Fibroblast of skin of left biceps (primary cell): ENCODE measurements at places on chromosomes 11 and 22.

DNA sequence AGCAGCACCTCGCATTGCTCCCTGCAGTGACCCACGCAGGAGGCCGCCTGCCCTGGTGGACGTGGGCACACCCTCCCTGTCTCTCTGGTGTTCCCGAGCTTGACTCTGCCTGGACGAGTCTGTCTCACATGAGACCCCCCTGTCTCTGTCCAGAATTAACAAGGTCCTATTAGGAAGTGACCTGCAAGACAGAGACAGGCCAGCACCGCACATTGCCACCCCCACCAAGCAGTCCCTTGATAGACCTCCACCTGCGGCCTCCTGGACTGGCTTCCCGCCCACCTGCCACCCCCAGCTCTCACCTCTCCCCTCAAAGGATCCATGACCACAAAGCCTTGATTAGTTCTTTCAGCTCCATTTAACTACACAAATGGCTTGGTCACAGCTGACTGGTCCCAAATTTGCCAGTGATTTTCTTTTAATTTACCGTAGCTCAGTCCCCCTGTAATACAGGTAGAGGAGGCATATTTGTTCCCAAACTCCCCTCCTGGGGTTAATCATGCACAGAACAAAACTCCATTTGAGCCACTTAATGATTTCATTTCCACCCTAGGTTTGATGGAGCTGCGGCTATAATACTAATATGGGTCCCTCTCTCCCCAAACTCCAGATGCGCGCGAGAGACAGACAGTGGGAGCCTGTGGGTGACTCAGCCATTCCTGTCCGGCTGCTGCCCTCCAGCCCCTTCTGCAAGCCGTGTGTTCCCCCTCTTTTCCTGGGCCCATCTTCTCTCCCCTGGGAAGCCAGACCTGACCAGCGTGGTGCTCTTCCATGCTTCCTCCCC, 11.2 kb downstream of the SPATA19 start:
- no peak for DNase-seq

DNA sequence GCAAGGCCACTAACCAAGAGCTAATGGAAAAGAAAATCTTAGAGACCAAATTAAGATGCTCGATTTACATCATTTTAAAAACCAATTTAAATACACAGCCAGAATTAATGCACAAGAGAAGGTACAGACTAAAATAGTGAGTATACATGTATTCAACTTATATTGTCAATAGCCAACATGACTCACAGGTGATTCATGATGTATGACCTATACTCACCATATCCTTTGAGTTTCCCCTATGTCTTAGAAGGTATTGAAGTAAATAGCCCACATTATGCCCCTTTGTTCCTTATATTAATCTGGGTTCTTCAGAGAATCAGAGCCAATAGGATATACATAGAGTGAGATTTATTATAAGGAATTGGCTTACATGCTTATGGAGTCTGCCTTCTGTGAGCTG, 97.5 kb upstream of the ANO3 start:
- no peak for DNase-seq

- no peak for DNase-seq
Observed at GRCh38 chr11:2581931-2582350, 117.9 kb downstream of the KCNQ1OT1 start.

DNA sequence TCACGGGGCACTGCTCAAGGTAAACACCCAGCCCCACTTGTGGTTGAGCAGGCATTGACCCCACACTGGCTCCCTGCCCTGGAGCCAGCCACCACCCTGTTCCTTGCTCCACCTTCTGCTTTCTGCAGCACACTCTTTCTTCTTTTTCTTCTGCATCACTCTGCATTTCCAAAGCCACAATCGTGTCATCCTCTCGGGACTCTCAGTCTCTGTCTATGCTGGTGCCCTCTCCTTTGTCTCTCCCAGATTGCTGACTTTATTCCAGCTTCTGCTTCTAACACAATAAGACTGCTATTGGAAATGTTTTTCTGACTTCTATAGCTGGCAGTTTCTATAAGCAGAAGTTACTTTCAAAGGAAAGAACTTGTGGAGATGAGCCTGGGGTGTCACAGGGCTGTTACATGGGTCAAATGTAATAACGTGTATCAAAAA, 14.4 kb downstream of the GRAP2 start:
- no peak for DNase-seq

DNA sequence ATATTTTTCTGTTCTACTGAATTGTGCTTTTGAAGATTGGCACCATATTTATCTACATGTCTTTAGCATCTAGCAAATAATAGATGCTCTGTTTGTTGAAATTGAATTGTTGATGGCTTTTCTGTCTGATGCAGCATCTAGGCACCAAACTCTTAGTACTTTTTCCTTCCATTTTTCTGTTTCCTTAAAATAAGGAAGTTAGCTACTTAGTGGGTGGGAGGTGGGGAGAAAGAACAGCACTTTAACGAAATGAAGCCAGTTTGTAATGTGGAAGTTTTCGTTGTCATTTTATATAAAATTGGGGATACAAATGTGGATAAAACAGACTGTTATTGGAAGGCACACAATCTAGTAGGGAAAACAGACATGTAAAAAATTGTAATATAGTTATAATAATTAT, 76.6 kb downstream of the HIPK3 start:
- DNase-seq = no peak

GRCh38 chr22:26851125-26851524, 193.7 kb downstream of the MIAT start:
- no peak for DNase-seq
